ENCODE measurements at places on chromosomes 16 and 17.

DNA sequence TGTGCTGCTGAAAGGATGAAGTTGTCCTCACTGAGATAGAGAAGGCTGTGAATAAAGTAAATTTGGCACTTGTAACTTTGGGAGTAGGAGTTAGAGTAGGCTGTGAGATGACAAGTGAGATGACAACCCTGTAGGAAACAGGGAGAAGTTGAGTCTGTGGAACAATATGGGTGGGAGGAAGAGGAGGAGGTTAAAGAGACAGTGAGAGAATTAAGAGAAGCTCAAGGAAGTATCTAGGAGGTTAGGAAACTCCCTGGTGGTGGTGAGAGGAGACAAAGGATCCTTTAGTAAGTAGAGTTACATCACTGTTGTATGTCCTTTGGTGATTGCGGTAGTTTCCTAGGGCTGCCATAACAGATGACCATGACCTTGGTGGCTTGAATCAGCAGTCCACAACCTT, 10.7 kb upstream of the HSD17B2 start:
- DNase-seq = no peak

GRCh38 chr17:5416901-5417300, 2.6 kb downstream of the NUP88 start:
- no peak for DNase-seq

DNA sequence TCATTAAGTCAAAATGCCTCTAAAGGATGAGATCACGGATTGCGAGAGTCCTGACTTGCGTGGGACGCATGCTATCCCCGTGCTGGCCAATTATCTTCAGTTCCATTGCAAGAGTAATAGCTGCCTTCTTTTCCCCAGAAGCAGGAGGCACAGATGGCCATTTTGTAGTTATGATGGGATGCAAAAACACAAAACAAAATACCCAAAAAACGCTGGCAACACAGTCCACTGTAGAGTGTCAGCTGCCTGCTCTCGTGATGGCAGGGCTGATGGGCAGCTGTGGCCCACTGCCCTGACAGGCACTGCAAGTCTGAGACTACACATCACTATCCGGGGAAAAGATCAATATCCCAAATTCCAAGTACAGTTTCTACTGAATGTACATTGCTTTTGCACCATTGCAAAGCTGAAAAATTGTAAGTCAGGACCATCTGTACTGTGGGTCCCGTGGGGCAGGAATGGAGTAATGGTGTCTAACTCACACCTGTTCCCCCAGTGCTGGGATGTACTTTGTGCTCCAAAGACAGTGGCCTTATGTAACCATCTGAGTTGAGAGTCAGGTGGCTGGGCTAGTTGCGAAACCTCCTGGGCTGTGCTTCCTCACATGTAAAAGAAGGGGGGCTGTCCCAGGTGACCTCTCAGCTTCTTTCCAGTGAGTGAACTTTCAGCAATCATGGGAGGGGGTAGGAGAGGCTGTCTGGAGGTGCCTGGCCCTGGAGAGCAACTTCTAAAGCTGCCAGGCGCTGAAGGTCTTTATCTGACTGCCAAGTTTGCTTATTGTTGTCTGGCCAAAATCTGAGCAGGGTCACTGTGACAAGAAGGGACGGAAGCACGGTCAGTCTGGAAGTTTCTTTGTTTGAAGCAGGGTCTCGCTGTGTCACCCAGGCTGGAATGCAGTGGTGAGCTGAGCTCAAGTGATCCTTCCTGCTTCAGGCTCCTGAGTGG, 4.7 kb downstream of the SLC47A1 start:
- DNase-seq = no peak

- DNase-seq = no peak
Measured at GRCh38 chr16:78195797-78196196, 96.3 kb downstream of the WWOX start.

- DNase-seq = no peak
Measured at GRCh38 chr16:31090540-31090939, 1.8 kb upstream of the PRSS53 start.

DNA sequence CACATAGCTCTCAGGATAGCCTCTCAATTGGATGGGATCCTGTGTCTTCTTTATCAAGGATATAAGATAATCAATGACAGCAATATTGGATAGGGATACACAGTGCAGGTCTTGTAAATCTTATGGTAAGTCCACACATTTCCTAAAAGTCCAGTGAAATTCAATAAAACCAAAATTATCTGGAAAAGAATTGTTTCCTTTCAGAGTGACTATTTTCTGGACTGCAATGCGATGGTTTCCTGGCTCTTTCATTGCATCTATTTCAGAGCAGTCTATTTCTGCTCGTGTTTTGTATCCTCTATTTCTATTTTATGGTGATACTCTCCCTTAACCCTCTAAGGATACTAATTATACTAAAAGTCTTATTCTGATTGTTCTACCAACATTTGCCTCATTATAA, 24.3 kb upstream of the MON1B start:
- no peak for DNase-seq

DNA sequence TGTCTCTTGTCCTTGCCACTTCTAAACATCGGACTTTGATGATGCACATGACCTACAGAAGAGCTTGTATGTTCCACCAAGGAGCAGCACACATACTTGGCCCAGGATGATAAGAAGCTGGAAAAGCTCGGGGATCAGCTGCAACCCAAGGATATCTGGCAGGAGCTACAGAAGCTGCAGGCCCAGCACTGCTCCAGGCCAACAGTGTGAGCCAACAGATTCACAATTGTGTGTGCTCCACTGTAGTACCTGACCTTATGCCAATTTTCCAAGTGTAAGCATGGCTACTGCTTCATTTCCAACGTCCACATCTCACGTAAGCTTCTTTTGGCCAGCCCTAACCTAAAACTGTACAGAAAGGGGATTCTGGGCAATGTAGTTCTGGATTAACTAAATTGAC, 83.4 kb downstream of the COX10 start:
- DNase-seq = no peak

- DNase-seq = peak; percentile 81
Measured at GRCh38 chr17:17819561-17819995, 17.2 kb downstream of the SREBF1 start.
